Activated CD4-positive, alpha-beta T cell treated with anti-CD3 and anti-CD28 coated beads, Interleukin-2, amount 50 U/mL, for 1 hour (primary cell): ENCODE measurements at places on chromosomes 12 and 14.
A peak's percentile ranks its signal among the peaks of the same experiment; 100 is the strongest.

DNA sequence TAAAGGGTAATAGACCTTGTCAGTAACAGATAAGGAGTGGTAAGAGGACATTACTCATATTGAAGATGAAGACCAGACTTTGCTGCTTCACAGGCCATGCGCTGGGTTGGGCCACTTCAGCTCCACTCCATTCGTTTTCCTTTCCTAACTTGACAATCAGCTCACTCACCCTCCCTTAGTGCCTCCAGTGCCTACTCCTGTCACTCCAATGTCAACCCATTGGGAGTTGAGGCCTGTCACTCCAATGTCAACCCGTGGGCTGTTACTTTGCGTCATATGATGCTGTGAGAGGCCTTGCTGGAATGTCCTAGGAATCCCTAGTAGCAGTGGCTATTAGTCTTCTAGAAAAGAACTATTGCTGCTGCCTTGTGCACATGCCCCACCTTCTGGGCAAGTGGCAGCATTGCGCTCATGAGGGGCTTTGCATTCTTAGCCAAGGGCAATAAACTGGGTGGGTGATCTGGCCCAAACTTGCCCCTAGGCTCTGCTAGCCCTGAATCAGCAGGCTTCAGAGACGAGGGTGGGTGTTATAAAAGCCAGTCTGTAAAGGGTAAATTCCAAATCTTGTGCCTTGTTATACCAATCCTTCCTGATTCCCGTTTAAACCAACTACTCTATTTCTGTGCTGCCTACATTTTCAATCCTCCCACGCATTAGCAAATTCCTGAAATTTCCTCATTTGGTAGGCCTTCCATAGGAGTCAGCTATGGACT lies 36.1 kb downstream of the BAZ2A start:
- peak; percentile 59 for DNase-seq

GRCh38 chr12:53500776-53501614 lies at the start of gene TARBP2:
TARBP2 (plus strand) TSS chr12:53501283; CDS start chr12:53501409, 126 bp downstream.
- peak; percentile 93 for DNase-seq

DNA sequence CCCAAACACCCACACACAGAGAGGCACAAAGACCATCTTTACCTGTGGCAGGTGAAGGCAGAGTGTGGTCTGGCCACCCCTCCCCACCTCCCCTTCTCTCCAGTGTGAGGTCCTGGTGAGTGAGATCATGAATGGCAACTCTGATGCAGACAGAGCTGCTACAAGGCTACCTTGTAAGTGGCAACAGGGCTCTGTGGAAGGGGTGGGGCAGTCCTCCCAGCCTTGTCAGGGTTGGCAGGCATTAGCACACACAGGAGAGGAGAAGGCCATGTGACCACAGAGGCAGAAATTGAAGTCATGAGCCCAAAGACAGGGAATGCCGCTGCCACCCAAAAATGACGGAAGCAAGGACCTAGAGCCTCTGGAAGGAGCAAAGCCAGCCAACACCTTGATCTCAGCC lies 30.7 kb downstream of the VWF start:
- no peak for DNase-seq

GRCh38 chr12:26721800-26722199 lies 111.2 kb downstream of the ITPR2 start:
- DNase-seq = no peak

GRCh38 chr12:97464385-97465321 lies 2.0 kb downstream of the RMST start:
- no peak for DNase-seq

GRCh38 chr14:94126800-94127199 lies 2.6 kb downstream of the IFI27L2 start:
- DNase-seq = no peak

GRCh38 chr12:104546575-104546974 lies 89.8 kb downstream of the CHST11 start:
- no peak for DNase-seq

DNA sequence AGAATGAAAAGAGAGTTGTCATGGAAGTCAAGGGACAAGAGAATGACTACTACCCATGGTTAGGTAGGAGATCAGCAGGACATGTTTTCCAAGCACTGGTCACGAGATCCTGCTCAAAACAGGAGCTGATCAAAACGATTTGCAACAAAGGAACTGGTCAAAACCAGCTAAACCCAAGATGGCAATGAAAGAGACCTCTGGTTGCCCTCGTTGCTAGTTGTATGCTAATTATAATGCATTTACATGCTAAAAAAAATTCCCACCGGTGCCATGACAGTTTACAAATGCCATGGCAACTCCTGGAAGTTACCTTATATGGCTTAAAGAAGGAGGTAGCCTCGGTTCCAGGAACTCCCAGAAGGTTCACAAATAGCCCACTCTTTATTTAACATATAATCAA lies 95.0 kb upstream of the OTX2 start:
- DNase-seq = no peak

DNA sequence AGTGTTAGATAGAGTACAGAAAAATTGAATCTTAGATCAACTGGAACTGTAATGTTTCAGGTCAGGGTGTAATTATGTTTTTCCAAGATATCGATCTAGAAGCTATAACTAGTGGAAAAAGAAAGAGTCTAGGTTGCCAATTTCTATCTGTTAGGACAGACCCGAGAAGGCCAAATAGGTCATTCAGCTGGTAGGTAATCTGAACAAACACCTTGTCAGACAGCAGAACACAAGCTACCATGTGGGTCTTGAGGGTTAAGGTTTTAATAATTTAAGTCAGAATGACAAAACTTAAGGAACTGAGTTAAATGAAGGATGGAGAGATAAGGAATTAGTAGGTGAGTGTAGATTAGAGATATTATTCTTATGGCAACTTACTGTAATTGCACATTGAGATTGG lies 44.9 kb upstream of the KCNMB4 start:
- DNase-seq = no peak

- no peak for DNase-seq
These were observed 142.3 kb downstream of the DICER1 start for GRCh38 chr14:95015046-95015445.

DNA sequence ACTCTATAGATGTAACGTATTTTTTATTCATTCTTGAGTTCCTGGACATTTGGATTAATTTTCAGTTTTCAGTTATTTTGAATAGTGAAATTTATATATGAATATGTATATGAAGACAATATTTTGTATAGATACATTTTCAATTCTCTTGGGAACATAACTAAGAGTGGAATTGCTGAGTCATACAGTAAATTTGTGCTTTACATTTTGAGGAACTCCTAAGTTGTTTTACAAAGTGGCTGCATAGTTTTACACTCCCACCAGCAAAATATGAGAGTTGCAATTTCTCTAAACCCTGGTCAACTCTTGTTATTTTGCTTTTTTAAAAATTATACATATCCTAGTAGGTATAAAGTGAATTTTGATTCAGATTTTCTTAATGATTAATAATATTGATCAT lies 1838.6 kb upstream of the SEL1L start:
- no peak for DNase-seq

GRCh38 chr12:106120519-106121105 lies 18.1 kb downstream of the NUAK1 start:
- no peak for DNase-seq

GRCh38 chr12:72133497-72134055 lies 138.6 kb upstream of the TRHDE start:
- no peak for DNase-seq

- no peak for DNase-seq
These were observed 36.0 kb downstream of the TC2N start for GRCh38 chr14:91831337-91831736.

GRCh38 chr14:89267656-89268055 lies 149.4 kb downstream of the FOXN3 start:
- no peak for DNase-seq

DNA sequence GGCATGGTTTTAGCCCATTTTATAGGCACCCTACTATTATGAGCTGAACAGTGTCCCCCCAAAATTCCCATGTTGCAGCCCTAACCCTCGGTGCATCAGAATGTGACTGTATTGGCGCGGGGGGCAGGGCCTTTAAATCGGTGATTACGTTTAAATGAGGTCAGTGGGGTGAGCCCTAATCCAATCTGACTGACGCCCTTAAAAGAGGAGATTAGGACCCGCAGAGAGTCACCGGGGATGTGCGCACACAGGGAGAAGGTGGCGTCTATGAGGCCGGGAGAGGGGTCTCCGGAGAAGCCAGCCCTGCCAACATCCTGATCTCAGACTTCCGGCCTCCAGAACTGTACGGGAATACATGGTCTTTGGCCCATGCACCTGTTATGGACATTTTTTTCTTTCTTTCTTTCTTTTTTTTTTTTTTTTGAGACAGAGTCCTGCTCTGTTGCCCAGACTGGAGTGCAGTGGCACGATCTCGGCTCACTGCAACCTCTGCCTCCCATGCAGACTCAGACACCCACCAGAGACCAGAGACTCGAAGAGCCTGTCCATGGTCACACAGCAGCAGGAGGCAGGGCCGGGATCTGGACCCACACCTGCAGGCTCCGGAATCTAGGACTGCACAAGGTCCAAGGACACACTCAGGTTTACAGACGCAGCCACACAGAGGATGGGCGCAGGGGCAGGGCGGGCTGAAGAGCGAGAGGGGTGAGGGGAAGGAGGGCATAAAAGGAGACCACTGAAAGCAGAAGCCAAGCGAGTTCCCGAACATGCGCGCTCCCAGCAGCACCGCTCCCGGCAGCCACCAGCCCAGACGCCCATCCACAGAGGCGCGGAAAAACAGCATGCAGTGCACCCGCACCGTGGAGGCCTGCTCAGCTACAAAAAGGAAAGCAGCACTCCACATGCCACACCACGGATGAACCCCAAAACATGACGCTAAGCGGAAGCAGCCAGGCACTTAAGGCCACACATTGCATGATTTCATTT lies 19.0 kb downstream of the SCARB1 start:
- no peak for DNase-seq

DNA sequence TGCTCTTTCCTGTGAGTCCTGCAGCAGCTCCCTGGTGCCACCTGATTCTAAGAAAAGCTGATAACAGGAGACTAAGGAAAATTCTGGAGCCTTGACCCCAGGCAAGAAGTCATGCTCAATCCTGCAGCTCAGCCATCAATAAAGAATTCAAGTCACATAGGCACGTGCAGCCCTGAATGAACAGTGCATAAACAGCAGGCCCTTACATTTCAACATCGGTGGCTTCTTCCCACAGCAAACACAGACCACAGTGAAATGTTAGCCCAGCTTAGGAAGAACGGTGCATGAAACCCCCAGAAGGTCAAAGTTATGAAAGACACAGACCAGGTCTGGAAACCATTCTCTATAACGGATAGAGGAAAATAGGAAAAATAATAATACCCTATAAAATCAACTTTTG lies 10.5 kb downstream of the CINP start:
- DNase-seq = no peak

DNA sequence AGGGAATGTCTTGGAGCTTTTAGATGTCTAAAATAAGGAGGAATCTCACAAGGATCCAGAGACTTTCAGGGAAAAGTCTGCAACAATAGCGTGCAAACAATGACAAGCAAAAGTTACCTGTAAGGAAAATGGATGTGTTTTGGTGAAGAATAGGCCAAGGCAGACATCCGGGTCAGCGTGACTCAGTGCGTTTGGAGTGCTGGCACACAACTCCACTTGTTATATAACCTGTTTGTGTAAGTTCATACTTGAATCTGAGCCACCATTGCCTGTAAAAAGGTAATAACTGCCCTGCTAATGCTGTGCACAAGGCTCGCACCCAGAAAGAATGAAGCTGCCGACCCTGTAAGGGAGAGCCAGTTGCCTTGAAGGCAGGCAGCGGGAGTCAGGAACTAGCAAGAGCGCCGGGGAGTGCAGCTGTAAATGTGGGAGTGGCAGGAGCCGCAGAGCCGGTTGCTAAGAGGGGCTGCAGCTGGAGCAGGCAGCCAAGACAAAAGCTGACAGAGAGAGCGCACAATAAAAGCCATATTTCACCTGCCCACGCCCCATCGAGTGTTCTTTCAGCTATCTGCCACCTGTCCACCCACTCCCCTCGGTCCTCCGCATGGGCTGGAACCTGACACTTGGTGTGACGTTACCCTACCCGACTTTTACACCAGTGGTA lies 638.5 kb upstream of the MIS18BP1 start:
- no peak for DNase-seq

DNA sequence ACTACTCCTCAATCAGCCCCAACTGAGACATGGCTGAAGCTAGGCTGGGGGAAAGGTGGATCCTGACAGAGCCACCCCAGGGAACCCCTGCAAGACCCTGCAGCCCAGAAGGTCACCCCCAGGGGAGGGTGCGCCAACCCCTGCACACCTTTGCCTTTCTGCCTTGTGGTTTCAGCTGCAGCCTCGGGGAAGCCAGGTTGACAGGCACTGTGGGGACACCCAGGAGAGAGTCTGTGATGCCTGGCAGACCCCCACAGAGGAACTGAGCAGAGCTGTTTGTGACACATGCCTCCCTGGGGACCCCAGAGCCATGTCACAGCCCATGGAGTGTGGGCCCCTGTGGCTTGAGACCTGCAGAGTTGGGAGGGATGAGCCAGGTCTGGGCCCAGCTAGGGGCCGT lies 11.8 kb upstream of the HHIPL1 start:
- no peak for DNase-seq

DNA sequence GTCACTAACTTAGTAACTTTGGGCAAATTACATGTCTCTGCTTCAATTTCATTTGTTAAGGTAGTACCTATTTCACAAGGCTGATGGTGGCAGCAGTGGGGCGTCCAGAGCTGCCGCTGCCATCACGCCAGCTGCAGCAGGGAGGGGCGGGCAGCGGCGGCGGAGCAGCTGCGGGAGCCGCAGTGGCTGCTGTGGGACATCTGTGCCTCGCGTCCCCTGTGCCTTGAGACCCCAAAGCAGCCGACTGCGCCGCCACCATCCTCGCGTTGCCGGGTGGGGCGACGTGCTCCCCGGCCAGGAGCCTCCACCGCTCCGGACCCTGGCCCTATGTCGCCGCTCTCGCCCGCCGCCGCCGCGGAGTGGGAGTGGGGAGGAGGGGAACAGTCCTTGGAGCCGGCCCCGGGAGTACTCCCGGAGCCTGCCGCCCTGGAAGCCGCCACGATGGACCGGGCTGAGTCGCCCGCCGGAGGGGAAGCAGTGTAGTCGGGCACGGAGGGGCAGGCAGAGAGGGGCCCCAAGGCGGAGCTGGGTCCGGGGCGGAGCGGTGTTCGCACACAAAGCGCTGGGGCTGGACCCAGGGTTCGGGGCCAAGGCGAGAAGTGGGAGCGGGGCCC lies 51.4 kb downstream of the A2M start:
- DNase-seq = peak; percentile 42

- peak; percentile 50 for DNase-seq
These were observed 662 bp upstream of the NELL2 start for GRCh38 chr12:44876544-44877410.

DNA sequence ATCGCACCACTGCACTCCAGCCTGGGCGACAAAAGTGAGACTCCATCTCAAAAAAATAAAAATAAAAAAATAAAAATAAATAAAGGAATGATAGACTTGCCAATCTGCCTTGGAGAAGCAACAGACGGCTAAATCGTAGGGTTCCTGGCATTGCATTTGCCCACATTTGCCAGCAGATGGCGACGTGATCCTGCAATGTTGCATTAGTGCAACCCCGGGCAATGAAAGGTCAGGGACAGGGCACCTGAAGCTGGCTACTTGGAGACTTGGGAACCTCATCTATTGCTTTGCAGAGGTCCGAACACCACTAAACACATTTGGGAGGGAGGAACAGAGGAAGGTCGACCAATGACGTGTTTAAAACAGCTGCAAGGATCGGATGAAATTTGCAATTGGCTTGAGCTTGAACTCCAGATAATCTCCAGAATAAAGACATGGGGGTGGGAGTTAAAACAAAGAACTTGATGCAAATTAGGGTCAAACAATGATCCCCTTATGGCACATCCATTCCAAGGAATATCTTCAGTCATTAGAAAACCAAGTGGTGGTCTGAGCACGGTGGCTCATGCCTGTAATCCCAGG lies 34.6 kb downstream of the SPRING1 start:
- peak; percentile 63 for DNase-seq
